ENCODE measurements at places on chromosomes 2 and 18.

- peak; percentile 17 for DNase-seq
These were observed 587.8 kb downstream of the ARHGAP15 start for GRCh38 chr2:143717053-143717452.

- DNase-seq, result no peak
These were observed 16.4 kb downstream of the TMEM182 start for GRCh38 chr2:102778260-102778659.

DNA sequence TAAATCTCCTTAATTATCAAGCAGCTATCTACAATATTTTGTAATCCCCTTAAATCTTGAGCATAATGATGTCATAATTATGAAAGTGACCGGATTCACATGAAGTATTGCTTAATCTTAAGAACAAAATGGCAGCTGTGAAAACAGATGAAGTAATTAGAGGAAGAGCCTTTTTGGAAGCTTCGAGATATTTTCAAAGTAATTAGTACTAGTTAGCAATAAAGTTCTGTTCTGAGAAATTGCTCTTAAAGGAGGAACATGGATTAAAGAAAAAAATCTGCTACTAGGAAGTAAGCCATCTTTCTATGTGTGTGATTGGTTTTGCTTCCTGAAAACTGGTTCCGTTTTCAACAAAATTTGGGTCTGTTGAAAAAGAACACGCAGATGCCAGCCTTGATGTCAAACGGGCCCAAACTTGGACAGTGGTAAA lies 18.3 kb downstream of the CLUL1 start:
- DNase-seq, result peak; percentile 33

GRCh38 chr2:239247401-239248245 lies 153.2 kb downstream of the HDAC4 start:
- no peak for DNase-seq

- peak; percentile 52 for DNase-seq
These were observed at the start of gene WDSUB1 for GRCh38 chr2:159285929-159286708. TSS of gene WDSUB1 (minus strand) at chr2:159286703. CDS start at chr2:159283069, 3,634 bp downstream.

DNA sequence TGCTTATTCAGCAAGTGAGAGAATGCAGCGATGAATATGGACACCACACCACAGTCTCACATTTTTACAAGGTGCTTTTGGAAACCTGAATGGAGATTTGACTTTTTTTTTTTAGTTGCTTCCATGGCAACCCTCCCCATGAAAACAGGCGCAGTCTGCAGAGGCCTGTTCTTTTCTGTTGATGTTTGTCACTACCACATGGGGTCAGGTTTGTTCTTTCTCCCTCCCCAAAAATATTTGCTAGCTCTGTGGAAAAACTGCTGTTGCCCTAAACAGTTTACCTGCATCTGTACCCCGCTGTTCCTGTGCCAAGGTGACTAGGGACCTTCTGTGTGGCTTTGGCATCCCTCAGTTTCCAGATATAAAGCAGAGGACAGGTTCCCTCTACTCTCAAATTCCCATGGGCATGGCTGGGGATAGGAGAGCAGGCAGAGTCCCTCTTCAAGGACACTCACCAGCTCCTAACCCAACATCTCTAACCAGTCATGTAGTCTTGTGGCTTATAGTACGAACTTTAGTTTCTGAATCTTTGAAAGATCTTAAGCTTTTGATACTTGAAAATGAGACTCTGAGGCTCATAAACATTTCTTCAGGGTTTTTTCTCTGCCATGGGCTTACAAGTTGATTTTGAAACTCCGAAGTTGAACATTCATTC lies 14.7 kb upstream of the MAPRE2 start:
- no peak for DNase-seq

DNA sequence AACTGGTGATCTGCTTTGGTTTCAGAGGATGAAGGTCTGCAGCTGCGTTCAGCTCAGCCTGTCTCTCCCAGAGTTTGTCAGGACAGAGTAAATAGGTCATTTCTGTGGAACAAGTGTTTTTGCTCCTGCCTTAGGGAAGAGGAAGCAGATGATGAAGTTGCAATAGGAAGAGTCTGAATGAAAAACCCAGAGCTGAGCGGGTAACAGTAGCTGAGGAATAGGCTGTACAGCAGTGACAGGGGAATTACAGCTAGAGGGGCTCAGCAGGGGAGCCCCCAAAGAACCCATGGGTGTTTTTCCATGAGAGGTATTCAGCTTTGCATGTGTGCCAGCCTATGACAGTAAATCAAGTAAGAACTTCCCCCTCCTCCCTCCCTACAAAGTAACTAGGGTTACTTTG lies 10.3 kb upstream of the CYBRD1 start:
- DNase-seq, result no peak

DNA sequence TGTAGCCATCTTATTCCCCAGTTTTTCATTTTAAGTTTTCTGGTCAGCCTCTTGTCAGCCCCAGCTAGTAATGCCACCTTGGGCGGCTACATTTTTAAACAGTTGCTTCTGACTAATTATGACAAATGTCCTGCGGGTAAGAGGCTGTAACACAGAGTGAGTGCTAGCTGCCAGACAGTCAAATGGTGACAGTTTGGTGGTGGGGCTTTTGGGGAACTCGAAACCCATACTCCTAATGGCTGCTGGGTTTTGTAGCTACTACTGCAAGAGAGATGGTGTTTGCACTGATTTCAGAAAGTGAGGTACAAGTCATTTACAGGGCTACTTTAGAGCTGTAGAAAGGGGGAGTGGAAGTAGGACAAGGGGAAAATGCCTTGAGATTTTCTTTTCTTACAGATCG lies 48.2 kb downstream of the ZCCHC2 start:
- DNase-seq, result no peak

DNA sequence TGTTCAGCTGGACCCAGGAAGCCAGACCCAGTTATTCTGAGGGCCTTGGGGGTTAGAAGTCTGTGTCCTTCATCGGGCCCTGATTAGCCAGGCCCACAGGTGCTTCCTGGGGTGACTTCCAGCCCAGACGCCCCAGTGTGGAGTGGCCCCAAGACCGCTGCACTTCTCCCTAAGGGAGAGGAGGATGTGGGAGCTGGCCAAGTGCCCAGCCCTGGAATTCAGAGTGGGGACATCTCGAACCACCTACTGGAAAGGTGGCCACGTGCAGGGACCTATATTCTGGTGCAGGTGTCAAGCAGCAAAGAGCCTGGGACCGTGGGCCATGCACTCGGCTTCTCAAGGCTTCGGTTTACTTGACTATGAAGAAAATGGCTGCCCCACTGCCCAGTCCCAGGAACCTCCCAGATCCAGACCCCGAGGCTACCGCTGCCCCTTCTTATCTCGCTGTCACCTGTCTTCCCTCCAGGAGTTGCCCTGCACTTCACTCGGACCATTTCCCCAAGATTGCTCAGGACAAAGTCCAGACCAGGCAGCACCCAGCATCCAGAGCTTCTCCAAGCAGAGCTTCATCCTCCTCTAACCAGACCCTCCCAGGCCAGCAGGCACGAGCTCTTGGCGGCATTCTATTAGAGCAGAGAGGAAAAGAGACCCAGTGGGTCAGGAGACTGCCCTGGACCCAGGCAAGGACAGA lies 142.8 kb upstream of the ID2 start:
- no peak for DNase-seq

DNA sequence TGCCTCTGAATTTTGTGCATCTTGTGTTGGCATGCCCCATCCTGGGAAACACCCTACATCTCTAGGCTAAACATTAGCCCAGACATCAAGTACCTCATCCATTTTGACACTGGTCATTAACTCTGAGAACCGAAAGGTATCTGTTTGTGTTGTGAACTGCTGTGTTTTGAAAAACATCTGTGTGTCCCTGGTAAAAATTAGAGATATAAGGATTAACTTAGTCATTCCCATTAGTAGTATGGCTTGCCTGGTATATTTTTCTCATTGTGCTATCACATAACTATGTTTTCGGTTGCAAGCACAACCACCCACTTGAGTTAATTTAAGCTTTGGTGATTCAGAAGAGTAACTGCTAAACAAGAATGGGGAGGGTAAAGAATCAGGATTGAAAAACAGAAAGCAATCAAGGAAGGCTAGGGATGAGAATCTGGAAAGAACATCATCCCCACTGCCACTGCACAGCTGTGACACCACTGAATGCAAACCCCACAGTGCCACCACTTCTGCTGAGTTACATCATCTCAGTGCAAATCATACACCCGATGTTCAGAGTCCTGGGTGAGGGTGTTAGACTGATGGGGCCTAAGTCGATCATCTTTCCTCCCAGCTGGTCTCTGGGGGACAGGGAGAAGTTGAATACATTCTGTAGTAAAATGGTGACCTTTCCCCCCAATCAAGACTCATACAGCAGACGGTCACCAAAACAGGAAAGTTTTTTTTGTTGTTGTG lies 234.0 kb downstream of the EPHA4 start:
- no peak for DNase-seq

DNA sequence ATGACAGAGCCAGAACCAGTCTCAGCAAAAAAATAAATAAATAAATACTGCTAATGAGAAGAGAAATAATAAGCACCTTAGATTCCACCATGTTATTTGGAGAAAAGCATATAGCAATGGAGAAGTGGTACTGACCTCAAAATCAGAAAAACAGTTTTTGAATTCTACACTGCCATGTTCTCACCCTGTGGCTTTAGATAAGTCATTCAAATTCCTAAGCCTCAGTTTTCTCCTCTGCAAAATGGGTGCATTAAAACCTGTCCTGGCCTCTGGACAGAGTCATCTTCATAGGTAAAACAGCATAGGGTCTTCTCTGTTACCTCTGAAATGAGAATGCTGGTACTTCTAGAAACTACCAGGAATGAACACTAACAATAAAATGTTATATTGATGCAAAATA lies 62.2 kb upstream of the RMP24 start:
- DNase-seq, result no peak

GRCh38 chr18:74856928-74857327 lies 259.3 kb downstream of the ZNF407 start:
- DNase-seq, result no peak

- DNase-seq, result no peak
These were observed 65.3 kb downstream of the KCNF1 start for GRCh38 chr2:10977003-10977402.

DNA sequence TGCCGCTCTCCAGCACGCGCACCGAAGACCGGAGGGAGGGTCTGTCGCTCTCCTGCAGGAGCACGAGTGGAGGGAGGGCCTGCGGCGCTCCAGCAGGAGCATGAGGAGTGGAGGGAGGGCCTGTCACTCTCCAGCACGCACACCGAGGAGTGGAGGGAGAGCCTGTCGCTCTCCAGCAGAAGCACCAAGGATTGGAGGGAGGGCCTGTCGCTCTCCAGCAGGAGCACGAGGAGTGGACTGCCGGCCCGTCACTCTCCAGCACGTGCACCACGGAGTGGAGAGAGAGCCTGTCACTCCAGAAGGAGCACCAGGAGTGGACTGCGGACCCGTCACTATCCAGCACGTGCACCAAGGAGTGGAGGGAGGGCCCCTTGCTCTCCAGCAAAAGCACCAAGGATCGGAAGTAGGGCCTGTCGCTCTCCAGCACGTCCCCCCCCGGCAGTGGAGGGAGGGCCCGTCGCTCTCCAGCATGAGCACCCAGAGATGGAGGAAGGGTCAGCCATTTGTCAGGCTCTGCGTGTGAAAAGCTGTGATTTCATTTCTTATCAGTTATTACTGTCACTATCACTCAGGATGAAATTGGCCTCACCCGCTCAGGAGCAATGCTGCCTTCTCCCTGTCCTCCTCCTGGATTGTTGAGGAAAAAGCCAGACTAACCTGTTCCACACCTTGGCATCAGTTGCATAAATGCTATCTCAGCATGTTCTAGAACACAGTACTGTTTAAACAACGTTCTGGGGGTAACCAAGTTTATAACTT lies 35.9 kb downstream of the ADI1 start:
- no peak for DNase-seq

- DNase-seq, result no peak
These were observed 96.4 kb upstream of the LINC00305 start for GRCh38 chr18:64245126-64245861.

DNA sequence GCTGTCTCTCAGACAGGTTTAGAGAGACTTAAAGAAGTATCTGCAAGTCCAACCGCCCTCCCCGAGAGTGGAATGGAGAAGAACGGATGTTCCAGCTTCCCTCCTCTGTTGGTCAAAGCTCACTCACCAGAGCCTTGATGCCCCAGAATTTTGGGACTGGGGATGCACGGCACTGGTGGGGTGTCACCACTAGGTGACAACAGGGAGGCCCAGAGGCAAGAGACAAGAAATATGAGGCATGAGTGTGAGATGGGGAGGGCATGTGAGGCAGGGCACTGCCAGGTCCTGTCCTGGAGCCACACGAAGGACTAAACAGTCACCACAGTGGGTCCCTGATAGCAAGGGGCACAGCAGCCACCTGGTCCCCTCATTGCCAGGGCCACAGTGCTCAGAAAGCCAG lies 35.1 kb upstream of the SH3BP4 start:
- DNase-seq, result no peak

- no peak for DNase-seq
These were observed 377.5 kb downstream of the CLIP4 start for GRCh38 chr2:29492701-29493100.

DNA sequence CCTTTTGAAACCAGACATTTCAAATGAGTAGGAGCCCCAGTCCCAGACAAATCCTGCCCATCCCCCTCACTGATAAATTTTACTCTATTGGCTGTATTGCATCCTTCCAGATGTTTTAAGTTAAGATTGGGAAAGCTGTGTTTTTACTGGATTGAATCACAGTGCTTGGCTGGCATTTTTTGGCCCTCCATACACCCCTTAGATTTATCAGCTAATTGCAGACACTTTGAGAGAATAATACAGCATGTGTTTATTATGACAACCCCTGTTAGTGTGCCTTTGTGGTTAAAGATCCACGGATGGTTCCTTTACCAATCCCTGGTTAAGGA lies 74.9 kb downstream of the ANTXR1 start:
- DNase-seq, result peak; percentile 89

GRCh38 chr2:71882236-71882946 lies 265.3 kb downstream of the CYP26B1 start:
- no peak for DNase-seq

GRCh38 chr2:96239745-96240264 lies 26.0 kb downstream of the TMEM127 start:
- no peak for DNase-seq

DNA sequence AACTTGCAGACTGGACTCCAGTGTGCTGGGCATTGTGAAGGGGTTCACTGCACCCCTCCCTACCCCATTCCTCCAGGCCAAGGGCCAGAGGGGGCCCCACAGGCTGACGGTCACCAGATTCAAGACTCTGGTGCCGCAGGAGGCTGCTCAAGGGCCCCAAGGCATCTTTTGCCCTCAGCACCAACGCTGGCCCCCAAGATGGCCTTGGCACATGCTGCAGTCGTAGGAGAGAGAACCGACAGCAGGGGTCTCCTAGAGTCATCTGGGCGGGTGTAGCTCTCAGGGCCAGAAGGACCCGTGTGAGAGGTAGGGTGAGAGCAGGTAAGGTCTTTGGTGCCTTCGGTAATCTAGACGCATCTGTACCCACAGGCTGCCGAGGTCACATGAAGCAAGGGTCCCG lies 18.7 kb upstream of the ODC1 start:
- no peak for DNase-seq
